Natural killer cell (primary cell): ENCODE measurements at places on chromosomes 5 and 9.

DNA sequence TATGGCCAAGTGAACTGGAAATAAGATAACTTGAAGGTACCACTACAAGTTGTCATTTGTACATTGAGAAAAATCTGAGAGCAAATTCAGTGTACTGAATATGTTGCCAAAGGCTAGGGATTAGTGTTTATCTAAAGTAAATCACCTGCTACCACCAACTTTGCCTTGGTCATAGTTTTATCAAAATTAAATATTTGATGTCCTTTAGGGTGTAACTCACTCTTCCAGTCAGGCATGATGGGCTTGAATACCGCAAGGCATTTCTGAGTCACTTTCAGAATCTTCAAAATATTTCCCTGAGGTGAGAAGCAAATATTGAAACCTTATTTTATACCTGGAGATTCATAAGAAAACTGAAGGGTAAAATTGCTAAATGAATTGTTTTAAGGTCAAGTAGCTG lies 1338.6 kb upstream of the ACO1 start:
- DNase-seq, result no peak

- DNase-seq, result no peak
Measured at GRCh38 chr5:176601901-176602482, 8.0 kb downstream of the GPRIN1 start.

GRCh38 chr9:61666310-61666709 lies 476.5 kb downstream of the SPATA31A7 start:
- no peak for DNase-seq

DNA sequence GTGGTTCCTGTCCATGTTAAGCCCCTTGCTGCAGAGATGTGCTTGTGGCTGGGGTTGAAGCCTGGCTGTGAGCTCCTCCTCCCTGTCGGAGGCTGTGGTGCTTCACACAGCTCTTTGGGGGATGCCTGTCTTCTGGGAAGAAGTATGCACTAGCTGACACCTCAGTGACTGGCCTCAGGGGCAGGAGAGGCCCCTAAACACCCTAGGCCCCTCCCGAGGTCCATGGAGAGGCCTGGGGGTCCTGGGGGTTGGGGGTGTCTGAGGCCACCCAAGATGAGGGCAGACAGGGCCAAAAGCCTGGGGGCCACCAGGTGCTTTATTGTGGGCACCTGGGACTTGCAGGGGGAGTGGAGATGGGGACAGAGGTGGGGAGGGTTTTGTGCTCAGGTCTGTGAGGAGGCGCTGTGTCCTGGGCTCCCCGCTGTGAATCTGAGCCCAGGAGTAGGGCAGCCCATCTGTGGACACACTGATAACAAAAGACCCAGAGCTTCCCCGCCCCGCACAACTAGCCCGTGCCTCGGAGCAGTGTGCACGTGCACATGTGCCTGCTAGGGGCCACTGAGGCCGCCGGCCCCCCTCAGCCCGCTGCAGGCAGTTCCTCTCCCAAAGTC lies 92.0 kb downstream of the PHF2 start:
- DNase-seq, result no peak

- DNase-seq, result peak; percentile 41
Measured at GRCh38 chr5:142016556-142016955, 3.7 kb upstream of the GNPDA1 start.

DNA sequence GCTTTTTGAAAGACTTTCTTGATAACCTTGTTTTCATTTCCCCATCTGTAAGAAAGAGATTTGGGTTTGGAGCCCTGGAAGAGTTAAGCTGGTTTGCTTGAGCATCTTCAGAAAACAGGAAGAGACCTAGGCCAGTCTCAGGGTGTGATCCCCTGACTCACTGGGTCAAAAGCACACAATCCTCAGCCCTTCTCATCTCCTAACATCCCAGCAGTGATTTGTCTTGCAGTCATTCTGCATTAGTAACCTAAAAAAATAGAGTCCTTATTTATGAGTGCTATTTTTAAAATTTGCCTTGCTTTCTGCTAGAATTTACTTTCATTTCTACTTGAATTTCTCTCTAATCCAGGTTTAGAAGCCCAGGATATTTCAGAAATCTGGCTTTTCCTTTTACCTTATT lies 16.4 kb upstream of the ARSB start:
- no peak for DNase-seq

- DNase-seq, result no peak
Measured at GRCh38 chr9:71857159-71857558, 53.8 kb downstream of the ABHD17B start.

- DNase-seq, result no peak
Measured at GRCh38 chr5:179696603-179697002, 2.2 kb upstream of the CANX start.

DNA sequence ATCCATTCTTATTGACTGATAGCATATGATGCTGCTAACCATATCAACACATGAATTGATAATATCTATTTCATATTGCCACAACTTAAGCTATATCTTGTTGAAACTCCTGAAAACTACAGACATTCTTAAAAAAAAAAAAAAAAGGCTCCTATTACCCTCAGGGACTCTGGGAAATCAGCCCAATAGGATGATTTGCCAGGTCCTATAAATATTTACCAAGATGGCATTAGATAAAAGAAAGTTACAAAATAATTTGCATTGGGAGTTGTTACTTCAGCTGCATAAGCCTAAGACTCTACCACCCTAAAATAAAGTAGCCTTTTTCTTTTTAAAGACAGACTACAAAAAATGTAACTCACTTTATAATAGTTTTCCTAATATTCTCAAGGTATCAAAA lies 84.4 kb downstream of the CDO1 start:
- DNase-seq, result no peak
